ENCODE measurements at places on chromosomes 6 and 20.

DNA sequence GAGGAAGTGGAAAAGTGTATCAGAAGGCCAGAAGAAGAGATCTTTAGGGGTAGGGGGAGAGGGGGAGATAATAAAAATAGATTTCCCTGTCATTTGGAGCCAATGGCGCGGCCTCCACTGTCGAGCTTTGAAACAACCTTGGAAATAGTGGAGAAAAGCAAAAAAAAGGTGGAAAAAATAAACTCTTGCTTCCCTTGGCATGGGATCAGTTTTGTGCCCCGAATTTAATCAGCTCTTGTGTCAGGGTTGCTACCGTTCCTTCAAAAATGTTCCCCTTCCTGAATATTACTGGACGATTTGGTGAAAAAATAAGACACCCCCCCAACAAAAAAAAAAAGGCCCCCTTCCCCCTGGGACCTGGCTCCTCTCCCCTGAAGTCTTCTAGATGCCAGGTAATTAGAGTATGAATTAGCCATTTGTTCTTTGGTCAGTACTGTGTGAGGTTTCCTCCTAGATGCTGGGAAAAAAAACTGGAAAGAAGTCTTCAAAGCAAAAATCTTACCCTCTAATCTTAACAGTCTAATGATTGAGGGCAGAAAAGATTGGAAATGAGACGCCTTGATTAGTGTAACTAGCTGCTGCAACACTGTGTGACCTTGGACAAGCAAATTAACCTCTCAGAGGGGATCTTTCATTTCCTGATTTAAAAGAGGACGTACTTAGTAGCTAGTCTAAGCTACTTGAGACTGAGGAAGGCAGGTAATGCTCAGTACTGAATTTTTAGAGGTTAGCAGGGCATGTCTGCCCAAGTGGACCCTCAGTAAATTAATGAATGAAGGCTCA is 872 bp upstream of the RBM39 start:
- DNase-seq = no peak

DNA sequence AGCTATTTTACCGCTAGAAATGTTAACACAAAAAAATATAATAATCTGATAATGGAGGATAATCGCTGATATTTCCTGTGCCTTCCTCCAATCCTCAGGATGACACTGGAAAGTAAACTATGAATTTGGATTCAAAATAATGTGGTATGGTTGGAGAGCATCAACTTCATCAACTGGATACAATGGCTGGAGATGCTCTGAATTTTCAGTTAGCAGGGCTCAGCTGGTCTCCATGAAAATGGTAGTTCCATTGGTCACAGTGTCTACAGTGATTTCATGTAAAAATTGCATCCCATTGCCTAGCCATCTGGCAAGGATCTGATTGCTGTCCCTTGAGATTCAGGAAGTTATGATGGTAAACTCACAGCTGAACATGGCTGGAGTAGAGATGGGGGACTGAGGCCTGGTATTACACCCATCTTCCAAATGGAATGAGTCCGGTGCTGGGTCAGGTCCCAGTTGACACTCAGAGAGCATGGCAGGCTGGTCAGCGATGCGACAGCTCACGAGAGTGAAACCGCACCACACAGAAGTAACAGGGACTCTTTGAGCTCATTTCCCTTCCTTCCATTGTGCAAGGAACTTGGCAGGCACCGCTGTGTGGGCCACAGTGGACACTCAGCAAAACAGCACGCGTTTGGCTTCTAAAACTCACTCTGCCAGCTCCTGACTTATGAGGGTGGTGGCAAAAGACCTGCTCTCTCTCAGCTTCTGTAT is 142.4 kb upstream of the TNFAIP3 start:
- DNase-seq = no peak

DNA sequence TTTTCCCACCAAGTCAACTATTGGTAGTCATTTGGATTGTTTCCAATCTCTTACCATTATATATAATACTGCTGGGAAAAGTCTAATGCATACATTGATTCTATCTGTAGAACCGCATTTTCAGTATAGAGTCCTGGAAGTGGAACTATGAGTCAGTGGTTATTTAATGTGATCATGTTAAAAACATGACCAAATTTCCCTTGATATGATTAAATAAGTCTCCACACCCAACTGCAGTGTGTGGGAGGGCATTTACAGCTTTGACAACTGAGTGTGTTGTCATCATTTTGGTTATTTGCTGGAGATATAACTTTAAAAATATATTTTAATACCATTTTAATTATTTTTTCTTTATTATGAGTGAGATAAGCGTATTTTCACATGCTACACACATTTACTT is 1027.6 kb downstream of the EYS start:
- DNase-seq = no peak

- DNase-seq = no peak
These were observed 91.9 kb downstream of the PLCB4 start for GRCh38 chr20:9160757-9161156.

- no peak for DNase-seq
These were observed 330.1 kb downstream of the RIMS1 start for GRCh38 chr6:72216222-72217068.

- DNase-seq = no peak
These were observed 173.5 kb upstream of the SNX9 start for GRCh38 chr6:157649311-157650260.

DNA sequence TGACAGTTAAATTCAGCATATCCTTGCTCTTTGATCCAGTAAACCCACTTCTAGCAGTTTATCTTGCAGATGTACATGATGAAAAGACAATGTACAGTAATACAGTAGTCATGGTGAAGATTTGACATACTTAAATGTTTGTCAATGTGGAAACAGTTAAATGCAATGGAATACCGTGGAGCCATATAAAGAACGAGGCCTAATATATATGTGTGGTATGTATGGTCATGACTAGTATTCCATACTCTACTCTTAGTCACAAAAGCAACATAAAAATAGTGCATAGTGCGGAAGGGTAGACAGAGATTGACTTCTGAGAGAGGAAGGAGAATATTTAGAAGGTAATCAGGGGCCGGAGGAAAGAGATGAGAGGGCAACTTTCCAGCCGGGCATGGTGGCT is 70.7 kb upstream of the ARMC2 start:
- no peak for DNase-seq

DNA sequence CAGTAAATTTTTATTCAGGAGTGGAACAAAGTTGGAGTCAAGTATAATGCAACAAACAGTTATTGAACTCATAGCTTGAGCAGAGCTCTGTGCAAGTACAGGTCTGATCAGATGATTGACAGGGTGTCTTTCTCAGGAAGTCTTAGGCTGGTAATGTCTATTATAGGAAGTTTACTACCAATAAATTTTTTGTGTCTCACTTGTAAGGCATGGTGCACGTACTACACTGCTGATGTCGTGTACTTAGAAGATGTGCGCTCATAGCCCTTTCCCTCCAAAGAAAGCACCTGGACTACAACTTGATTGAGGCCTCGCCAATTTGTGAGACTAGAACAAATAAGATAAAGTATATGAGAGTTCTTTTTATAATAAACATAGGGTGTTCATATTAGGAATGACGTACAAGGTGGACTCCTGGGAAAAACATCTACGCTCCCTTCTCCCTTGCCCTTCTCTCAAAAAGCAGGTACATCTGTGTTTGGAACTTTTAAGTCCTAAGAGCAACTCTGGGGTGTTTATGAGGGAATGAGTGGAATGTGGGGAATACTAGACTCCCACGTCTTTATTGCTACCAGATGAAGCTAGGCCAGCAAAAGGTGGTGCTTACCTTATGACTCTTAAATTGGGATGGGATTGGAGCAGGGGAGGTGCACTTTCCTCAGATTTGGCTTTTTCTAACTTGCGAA is 1.5 kb downstream of the NDUFAF5 start:
- no peak for DNase-seq

DNA sequence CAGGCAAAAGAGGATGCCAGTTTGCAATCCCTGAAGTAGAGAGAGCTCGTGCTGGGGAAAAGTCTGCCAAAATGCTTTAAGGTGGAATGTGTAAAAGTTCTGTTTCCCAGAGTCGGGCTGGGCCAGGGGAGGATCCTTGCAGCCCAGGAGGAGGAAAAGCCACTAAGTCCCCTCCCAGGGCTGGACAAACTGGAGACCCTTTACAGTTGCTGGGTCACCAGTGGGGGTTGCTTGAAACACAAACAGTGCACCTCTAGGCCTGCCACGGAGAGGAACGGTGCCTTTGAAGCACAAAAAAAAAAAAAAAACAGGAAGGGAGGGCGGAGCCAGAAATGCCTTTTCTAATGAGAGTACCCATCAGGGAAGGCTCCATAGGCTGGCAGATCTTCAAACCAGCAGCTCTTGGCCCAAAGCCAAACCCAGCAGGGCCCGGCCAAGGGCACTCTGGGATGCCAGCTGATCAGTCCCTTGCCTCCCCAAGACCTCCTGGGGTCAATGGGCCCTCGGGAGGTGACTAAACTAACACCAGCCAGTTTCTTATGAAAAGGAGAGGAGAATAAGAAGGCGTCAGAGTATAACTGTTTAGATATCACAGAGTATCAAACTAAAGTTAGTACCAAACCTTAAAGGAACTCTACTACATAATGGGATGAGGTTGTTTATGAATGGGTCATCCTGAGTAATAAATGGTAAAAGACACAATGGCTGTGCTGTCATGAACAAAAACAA is 23.7 kb downstream of the HLA-A start:
- no peak for DNase-seq
